Colonic mucosa (tissue), 4 donors: ENCODE measurements at places on chromosomes 2 and 18. TPM values are rescaled to one million over a fixed set of nuclear protein-coding genes. Genes with fewer than 3 reads are reported as not detected.

PROM2 gene
- 63.4 TPM for total RNA-seq

TUBB8B gene
- total RNA-seq: not detected

EVX2 gene
- not detected for total RNA-seq

CELF4 gene
- 1.4 TPM for total RNA-seq

TRPM8 gene
- not detected for total RNA-seq

TFPI gene
- 8.8 TPM for total RNA-seq

MC5R gene
- total RNA-seq: not detected

ATIC gene
- total RNA-seq: 68.8 TPM

NGEF gene
- total RNA-seq: 34.0 TPM

CROCC2 gene
- not detected for total RNA-seq

TUBA4B gene
- not detected for total RNA-seq

EPAS1 gene
- total RNA-seq: 140 TPM

CERS6 gene
- 75.9 TPM for total RNA-seq

EFHD1 gene
- total RNA-seq: 1.4 TPM

MAP3K2 gene
- total RNA-seq: 76.0 TPM

REG1B gene
- total RNA-seq: 10.2 TPM

COBLL1 gene
- 20.7 TPM for total RNA-seq

ZNF514 gene
- total RNA-seq: 12.8 TPM

ASTL gene
- total RNA-seq: 0.82 TPM

AGXT gene
- 1.9 TPM for total RNA-seq

SERPINB3 gene
- total RNA-seq: not detected

TMEM17 gene
- 0.74 TPM for total RNA-seq

CYRIA gene
- 3.8 TPM for total RNA-seq

RGPD4 gene
- not detected for total RNA-seq

GREB1L gene
- total RNA-seq: 0.20 TPM

RFX8 gene
- total RNA-seq: not detected

NTSR2 gene
- not detected for total RNA-seq

MAP2 gene
- 0.84 TPM for total RNA-seq

ZNF397 gene
- total RNA-seq: 25.2 TPM

FBLN7 gene
- total RNA-seq: 0.10 TPM
